DMS153 (cell line): ENCODE measurements at places on chromosomes 6 and 20.

DNA sequence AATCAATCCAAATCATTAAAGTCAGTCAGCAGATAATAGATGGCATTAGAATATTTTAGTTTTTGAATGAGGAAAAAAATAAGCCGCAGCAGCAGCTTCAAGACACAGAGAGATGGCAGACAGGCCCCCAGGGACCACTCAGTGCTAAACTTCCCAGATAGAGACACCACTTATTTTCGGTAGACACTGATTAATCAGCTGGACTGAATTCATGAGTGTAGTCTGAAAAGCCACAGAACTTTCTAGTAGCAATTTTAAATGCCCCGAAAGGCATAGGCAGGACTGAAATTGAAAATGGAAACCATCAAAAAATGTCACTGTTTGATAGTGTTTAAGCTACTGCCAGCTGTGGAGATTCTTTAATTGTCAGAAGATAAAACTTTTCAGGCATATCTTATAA lies 3.1 kb upstream of the CLDN20 start:
- no peak for DNase-seq

DNA sequence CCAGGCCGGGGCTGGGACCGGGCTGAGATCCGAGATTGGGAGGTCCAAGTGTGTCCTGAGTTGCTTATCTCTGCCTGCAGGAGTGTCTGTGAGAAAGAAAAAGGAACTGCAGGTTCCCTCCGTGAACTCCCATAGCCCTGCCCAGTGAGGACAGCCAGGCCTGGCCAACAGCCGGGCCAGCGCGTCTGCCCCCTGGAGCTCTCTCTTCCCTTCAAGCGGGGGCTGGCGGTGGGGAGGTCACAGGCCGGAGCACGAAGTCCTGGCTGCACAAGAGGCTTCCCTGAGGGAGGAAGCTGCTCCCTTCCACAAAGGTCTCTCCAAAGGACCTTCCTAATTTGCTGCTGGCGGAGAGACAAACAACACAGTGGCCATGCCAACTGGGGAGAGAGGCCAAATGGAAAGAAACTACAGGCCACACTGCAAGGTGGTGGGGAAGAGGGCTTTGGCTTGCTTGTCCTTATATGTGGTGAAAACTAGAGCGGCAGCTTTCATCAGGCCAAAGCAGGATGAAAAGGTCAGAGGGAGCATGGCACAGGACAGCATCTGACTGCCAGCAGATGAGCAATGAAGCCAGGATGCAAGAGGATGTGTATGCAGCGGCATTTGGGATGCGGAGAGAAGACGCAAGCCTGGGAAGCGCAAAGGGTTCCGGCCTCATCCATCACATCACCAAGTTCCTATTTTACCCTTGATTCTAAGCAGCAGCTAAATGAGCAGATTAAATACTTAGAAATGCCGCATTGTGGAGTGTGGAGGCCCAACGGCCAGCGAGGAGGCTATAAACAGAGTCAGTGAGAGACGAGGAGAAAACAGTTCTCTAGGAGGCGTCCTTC lies 260.0 kb downstream of the ERMARD start:
- no peak for DNase-seq

GRCh38 chr20:20466341-20466879 lies 98.5 kb downstream of the INSM1 start:
- DNase-seq, result peak; percentile 71

DNA sequence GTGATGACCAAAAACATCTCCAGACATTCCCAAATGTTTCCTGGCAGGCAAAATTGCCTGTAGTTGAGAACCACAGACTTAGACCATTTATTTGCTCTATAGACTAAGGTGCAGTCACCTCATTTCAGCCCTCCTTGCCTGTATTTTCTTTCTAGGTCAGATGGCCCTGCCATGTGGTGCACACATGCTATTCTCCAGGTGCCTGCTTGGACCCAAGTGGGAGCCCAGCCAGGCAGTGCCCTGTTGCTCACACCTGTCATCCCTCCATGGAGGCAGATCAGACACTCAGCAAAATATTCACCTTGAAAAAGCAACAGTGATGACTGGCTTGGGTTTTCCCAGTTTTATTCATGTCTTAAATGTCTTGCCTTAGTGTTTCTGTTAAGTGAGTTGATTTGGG lies 311.4 kb downstream of the TFAP2C start:
- no peak for DNase-seq

GRCh38 chr6:128474481-128474880 lies 45.9 kb downstream of the PTPRK start:
- DNase-seq, result no peak

- DNase-seq, result no peak
Measured at GRCh38 chr20:48769069-48769983, 58.5 kb downstream of the PREX1 start.

- DNase-seq, result no peak
Measured at GRCh38 chr6:68976260-68976659, 341.2 kb downstream of the ADGRB3 start.

- DNase-seq, result no peak
Measured at GRCh38 chr20:48282591-48283228, 497.4 kb upstream of the SULF2 start.

DNA sequence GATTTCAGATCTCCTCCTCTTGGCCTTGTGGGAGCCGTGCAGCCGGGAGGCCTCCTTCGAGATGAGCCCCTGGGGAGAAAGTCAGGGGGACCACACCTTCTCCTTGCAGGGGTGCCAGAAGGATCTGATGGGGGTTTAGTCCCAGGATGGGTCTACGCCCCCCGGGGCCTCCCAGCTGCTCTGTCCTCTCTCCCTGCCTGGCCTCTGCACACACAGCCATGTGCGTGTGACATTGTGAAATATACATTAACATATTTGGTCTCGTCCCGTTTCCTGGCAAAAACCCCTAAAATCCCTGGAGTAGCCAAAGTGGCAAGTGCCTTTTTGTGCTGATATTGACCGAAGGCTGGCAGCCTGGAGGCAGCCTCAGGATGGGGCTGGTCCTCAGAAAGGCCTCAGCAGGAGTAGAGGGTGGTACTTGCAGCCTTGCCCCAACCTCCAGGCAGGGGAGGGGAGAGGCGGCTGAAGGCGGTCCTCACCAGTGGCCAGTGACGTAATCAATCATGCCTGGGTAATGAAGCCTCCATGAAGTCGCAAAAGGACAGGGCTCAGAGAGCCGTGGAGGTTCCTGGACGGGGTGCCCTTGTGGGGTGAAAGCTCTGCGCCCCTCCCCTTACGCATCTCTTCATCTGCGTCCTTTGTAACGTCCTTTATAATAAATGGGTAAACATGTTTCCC lies 5.1 kb upstream of the HELZ2 start:
- DNase-seq, result no peak

GRCh38 chr20:16778159-16778558 lies 30.0 kb downstream of the OTOR start:
- no peak for DNase-seq

DNA sequence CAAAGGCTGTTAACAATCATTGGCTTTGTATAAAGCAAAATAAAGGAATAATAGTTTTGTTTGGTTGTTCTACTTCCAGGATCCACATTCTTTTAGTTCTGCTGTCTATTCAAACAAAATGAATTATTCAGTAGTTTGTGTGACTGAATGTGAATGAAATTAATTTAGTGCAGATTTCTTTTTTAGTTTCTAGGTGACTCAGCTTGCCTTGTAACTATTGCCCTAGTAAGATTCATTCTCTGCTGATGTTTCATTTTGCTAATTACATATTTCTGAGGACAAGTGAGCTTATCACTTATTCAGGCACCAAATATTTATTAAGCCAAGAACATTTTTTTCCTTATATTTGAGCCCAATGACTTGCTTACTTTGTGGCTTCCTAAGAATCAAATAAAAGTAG lies 46.5 kb upstream of the RIPOR2 start:
- DNase-seq, result no peak

- no peak for DNase-seq
Measured at GRCh38 chr6:105137388-105137787, 42.4 kb downstream of the POPDC3 start.

- no peak for DNase-seq
Measured at GRCh38 chr6:149122850-149123821, 194.4 kb upstream of the TAB2 start.

DNA sequence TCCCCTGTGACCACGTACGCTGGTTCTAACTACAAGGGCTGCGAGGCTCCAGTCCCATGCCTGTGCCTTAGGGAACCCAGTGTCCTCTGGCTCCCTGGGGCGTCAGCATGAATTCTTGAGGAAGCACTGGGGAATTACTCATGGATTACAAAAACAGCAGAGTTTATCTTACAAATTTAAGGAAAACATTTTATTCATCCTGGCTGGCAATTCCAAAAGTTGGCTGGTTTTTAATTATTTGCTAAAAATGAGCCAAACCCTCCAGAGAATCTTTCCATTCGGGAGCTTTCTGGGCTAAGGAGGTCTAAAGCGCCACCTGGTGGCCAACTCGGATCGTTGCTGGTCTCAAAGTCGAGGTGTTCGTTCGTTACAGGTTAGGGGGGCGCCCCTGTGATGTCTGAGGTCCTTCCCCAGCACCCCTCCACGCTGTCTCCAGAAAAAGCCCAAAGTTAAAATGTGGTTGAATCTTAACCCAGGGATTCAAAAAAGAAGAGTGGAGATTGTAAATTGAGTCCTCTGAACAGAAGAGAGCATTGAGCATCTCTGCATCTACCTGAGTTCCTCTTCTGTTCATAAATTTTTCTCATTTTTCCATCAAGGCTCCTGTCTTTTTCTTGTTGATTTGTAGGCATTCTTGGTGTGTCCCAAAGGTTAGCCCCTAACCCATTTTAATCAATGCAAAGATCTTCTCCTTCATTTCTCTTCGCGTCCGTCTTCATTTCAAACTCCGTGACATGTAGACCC lies 99.4 kb downstream of the BFSP1 start:
- DNase-seq, result no peak

DNA sequence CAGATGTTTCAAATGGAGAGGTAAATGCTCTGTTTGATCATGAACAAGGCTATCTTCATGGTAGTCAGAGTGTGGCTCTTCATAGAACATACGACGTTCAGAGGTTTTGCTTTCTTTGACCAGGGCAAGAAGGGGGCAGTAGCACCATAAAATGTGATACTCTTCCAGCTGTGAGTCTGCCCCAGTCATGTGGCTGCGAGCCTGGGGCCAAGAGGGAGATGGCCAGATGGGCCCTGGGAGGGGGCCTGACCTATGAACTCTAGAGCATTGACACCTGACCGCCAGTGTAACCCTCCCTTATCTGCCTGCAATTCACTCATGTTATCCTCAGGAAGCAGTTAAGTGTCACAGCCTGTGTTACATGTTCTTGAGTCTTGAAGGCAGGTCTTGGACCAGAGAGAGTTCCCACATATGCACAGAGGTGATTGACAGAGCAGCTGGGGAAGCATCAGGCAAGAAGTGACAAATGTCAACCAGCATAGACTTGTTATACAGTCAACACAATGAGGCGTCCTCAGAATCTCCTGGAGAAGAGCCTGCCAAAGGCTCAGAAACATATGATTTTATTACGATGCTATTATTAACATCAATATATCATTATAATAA lies 55.0 kb downstream of the SCML4 start:
- DNase-seq, result no peak

- DNase-seq, result no peak
Measured at GRCh38 chr6:142773324-142773723, 171.7 kb downstream of the HIVEP2 start.

DNA sequence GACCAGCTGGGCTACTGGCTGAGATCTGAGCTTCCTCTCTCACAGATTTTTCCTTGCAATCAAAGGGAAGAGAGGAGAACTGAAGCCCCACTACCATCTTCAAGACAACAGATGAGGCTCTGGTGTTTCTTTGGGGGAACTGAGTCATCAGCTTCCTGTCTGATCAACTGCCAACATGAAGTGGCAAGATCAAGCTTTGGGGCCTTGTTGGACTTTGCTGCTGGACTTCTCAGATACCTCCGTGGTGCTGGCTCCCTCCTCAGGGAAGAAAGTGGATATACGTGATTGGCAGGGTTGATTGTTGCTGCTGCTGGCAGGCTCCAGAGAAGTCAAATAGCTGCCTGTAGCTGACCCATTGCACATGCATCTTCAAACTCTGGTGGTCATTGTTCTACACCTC lies 3.6 kb upstream of the TOX2 start:
- DNase-seq, result no peak

GRCh38 chr20:44858606-44859360 lies 26.7 kb upstream of the YWHAB start:
- DNase-seq, result no peak
